ENCODE measurements at places on chromosomes 5 and 9.

- DNase-seq: peak; percentile 69
These were observed at the start of gene ZDHHC21 for GRCh38 chr9:14693251-14693861. Gene ZDHHC21, minus strand, starts transcription at chr9:14693432. Its CDS starts 19,092 bp downstream, at chr9:14674340.

GRCh38 chr5:149409268-149409948 lies 30.3 kb upstream of the IL17B start:
- no peak for DNase-seq

DNA sequence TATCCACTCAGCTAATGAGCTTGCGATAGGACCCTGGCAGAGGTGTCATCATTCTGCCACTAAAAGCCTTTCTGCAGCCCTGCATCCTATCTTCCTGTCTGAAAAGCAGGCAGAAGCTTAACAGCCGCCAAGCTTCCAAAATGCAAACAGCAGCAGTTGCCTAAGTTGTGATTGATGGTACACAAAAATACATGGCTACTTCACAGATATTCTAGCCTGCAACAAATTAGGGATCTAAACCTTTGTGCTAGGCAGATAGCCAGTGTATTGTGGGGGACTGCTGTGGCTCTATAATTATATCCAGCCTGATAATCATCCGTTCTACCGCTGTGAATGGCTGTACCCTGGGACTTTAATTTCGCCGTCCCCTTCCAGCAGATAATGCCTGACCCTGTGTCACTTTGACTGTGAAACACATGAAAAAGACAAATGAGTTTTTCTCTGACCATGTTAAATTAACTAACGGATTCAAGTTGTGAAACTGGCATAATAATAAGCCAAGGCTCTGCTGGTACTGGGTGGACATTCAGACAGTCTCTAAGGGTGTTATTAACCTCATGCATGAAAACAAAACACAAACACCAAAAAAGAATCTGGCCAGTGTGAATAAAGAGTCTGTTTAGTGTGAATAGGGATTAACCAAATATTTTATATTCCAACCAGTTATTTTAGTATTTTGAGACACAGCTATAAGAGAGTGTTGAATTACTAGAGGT lies 45.9 kb downstream of the SEMA6A start:
- no peak for DNase-seq

DNA sequence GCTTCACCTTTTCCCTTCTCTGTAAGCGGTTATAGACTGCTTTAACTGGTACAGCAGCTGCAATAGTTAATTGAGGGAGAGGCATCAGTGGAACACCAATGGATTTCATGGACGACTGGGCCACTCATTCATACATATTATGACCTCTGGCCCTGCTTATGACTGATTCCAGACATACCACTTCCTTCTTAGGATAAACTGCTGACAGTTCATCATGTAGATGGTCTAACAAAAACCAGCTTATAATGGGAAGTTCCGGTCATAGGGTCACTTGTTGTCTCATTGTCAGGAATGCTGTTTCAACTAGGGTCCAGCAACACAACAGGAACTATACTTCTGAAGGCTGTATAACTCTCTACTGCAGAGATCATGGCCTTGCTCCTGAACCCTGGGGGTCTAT lies 265.2 kb upstream of the RASA1 start:
- DNase-seq: no peak

DNA sequence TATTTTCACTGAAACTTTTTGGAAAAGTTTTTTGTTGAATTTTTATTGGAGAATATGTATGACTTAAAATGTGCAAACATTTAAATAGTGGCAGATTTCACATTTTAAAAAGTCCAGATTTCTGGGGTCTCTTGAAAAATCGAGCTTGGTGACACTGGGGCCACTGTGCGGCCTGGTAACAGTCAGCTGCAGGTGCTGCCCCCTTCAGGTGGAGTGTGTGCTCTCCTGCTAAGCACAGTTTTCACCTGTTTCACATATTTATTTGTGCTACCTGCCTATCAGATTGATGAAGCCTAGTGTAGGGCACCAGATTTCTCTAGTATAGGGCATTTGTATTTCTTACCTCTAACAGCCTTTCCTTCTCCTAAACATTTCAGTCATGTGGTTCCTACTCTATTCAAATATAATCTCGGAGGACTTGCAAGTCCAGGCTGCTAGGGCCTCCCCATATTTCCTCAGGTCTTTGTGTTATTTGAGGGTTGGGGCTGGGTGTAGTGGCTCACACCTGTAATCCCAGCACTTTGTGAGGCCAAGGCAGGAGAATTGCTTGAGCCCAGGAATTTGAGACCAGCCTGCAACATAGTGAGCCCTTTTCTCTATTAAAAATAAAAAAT lies 95.8 kb upstream of the KLF9 start:
- no peak for DNase-seq

DNA sequence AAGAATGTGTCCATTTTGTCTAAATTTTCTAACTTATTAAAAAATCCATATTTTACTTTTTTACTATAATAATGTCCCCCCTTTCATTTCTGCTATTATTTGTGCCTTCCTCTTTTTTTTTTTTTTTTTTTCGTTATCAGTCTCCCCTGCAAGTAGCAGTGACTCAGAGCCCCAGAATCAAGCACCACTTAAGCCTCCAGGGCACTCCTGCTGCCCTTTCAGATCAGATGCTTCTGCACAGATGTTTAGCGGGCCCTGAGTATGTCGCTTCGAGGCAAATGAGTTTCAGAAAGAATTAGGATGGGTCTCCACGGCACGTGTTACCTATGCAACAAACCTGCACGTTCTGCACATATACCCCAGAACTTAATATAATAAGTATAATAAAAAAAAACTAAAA lies 11.7 kb downstream of the MED7 start:
- no peak for DNase-seq

- DNase-seq: no peak
These were observed 198.8 kb downstream of the PRELID2 start for GRCh38 chr5:145636371-145636770.

DNA sequence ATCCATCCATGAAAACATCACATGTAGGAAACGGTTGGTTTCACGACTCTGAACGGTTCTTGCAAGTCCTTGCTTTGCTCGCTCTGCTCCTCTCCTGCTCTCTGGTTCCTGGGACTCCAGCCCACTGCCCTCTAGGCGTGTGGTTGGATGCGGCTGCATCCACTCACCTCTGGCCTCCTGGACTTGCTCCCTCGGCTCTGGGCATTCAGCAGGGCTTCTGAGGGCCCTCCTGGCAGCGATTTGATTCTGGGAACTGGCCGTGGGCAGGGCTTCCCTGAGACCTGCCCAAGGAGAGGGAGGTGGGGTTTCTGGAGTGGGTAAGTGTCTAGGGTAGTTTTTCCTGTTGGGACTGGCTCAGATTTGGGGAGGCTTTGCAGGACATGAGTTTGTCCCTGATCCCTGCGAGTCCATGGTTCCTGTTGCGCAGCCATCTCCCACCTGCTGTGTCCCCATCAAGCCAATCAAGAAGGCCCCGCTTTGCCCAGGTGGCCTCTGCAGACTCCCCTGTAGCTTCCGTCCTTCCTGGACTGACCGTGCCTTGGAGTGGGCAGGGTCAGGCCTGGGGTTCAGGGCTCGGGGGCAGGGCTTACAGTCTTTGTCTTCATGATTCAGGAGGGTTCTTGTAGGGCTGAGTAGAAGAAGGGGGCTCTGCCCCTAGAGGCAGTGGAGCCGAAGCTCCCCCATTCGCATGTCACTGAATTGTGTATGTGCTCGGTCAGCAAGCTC lies 192.3 kb downstream of the CACNA1B start:
- DNase-seq: peak; percentile 94

DNA sequence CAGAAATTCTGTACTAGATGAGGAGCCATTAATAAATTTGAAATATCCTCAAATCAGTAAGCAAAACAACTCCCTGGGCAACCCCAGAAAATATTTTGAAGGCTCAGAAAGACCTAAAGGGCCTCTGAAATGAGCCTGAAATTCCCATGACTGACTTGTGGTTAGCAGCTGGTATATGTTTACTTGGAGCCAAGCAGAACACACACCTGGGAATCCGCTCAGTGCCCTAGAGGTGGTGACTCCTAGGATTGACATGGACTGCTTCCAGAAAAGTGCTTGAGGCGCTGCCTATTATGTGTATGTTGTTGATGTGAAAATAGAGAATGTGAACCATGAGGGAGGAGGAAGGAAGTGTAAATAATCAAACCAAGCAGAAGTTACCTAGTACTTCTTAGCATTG lies 14.7 kb downstream of the RFK start:
- no peak for DNase-seq

GRCh38 chr5:122999947-123000563 lies 36.5 kb downstream of the PPIC start:
- DNase-seq: peak; percentile 3

GRCh38 chr5:55533521-55534435 lies 986 bp downstream of the PLPP1 start:
- DNase-seq: peak; percentile 25

- DNase-seq: no peak
These were observed 544 bp downstream of the ADAMTS6 start for GRCh38 chr5:65481171-65481581.

DNA sequence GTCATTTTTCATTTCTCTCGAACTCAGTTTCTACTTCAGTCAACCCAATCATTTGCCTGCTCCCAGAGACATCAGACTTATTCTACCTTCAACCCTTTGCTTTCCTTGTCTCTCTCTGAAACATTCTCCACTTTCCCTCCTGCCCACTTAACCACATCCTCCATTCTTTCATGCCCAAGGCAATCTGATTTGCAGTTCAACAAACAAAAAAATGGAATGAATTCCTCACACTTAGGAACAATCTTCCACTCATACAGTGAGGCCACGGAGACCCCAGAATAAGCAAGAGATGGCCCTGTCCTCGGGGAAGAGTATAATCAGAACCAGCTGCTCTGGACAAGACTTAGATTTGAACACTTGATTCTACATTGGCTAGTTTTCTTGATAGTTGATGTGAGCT lies 180.5 kb downstream of the RFK start:
- DNase-seq: no peak

DNA sequence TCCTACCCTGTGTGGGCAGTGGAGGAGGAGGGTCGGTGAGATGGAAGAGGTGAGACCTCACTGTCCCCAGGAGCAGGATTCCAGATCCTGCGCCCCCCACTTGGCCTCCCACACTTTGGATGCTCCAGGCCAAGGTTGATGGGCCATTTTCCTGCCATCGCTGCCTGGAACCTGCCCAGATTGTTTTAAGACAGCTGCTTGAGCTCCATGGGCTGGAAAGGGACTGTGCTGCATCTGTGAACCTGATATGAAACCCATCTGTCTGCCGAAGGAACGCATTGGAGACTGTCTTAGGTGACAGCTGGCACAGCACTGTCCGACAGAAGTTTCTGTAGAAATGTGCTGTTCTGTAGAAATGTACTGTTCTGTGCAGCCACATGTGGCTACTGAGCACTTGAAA lies 72.7 kb upstream of the SLC25A48 start:
- DNase-seq: no peak

DNA sequence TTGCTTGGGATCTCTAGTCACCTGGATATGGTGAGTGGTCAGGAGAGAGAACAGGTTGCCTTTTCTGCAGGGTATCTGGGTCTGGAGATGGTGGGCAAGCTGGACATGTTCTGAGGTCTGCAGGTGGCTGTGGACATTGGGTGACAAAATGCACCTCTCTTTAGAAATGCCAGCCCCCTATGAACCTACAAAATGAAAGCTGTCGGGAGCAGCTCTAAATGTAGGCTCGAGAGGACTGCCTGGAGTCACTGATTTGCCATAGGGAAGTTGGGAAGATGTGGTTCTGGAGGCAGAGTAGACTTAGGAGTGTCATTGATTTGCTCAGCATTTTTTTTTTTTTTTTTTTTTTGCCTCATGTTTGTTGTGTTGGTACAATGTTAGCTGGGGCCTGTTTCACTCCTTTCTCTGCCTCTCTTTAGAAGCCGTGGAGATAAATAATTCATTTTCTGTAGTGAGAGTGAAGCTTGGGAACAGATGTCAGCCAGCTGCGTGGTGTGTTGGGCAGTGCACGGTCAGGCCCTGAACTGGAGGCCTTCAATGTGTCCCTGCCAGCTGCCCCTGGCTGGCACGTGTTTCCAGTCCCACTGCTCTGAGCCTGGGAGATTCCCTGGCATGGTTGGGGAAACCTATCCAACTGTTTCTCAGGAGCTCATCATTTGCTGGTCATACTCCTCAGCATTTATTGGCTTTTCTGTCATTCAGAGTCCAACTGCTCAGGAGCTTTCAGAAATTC lies 5.4 kb downstream of the RGS3 start:
- DNase-seq: no peak

- DNase-seq: no peak
These were observed 31.1 kb downstream of the SLC35A4 start for GRCh38 chr5:140595538-140596300.

DNA sequence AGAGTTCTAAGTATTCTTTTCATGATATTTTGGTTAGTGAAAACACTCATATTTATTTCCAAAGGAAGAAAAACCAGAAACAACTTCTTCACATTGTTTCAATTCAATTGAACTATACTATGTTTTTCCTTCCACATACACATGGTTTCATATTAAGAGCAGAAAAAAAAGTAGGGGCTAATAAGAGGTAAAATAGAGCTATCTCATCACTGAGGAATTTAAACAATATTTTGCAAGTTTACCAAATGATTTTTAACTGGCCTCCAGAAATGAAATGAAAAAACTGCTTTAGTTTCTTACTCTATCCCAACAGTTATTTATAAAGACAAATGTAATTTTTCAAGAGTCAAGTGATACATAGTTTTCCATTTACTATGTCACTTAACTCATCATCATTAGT lies 233.5 kb downstream of the RFX3 start:
- DNase-seq: no peak

GRCh38 chr9:132472199-132472598 lies 62.2 kb downstream of the CFAP77 start:
- no peak for DNase-seq

GRCh38 chr5:91591076-91591475 lies 208.0 kb upstream of the ARRDC3 start:
- no peak for DNase-seq

GRCh38 chr9:3525096-3525835 lies 535 bp downstream of the RFX3 start:
- DNase-seq: peak; percentile 70

DNA sequence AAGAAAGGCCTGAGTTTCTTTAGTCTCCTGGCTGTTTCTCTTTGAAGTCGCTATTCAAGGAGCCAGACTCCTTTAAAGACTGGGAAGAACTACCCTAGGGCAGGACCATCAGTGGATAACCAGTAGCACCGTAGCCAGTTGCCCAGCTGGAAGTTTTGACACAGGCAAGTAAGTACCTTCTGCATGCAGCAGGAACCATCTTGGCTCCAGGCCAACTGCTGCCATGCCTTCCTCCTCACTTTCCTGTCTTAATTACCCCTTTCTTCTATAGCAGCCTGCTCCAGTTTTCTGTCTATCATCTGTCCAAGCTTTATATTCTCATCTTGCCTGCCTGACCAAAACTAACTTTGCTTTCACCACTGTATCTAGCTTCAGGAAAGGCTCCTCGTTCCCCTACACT lies 149.7 kb upstream of the SV2C start:
- no peak for DNase-seq

- DNase-seq: no peak
These were observed 24.9 kb downstream of the MELK start for GRCh38 chr9:36597412-36598178.
